ENCODE measurements at places on chromosomes 3 and 15. TPM values are rescaled to one million over a fixed set of nuclear protein-coding genes. Genes with fewer than 3 reads are reported as not detected.
A peak's percentile ranks its signal among the peaks of the same experiment; 100 is the strongest.

GRCh38 chr3:71813704-71814103 lies 28.8 kb upstream of the PROK2 start:
- DNase-seq: no peak

DNA sequence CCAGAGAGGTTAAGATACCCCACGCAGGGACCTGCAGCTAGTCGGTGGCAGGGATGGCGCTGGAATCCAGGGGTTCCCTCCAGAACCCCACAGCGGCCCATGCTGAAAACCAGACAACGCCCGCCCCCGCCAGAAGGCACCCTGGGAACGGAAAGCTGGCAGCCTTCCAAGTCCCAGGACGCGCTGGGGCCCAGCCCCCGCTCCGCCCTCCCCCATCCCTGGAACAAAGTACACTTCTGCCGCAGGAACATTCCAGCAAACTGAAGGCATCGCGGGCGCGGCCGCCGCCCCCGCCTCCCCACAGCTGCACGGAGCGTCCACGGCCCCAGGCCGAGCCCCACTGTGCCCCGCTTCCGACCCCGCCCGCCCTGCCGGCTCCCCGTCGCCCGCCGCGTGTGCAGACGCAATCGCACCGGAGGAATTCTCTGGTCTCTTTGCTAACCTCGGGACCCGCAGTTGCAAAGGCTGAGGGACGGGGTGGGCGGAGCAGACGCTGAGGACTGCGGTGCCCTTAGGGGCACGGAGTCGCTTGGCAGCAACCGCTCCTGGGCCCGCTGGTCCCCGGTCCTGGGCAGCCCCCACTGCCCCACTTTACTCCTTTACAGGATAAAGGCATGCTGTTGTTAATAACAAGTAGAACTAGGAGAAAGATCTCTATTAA lies 44.8 kb upstream of the RNU6-1 start:
- DNase-seq: peak; percentile 89

GRCh38 chr3:48560648-48561018 lies 2.9 kb downstream of the UCN2 start:
- DNase-seq: peak; percentile 63

DNA sequence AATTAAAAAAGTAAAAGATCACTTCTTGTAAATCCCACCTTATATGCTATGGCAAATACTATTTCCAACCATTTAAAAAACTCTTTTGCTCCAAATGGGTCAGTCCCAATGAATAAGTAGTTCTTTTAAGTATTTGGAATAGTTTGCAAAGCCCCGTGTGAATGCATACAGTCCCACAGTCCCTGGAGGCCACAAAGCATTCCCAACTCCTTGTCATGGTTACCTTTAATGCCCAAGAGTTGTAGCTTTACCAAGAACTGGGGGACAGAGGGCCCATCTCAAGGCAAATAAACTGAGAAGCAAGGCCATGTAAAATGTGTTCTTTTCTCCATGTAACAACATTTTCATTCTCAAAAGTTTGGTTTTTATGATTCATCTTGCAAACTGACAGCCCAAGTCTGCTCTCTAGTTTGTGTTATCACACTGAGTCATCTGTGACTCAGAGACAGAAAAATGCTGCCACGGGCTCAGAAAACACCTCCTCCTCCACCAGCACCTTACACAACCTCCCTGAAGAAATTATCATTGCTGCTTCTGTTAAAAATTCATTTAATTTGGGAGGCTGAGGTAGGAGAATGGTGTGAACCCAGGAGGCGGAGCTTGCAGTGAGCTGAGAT lies 336.2 kb downstream of the ERC2 start:
- DNase-seq: no peak

DNA sequence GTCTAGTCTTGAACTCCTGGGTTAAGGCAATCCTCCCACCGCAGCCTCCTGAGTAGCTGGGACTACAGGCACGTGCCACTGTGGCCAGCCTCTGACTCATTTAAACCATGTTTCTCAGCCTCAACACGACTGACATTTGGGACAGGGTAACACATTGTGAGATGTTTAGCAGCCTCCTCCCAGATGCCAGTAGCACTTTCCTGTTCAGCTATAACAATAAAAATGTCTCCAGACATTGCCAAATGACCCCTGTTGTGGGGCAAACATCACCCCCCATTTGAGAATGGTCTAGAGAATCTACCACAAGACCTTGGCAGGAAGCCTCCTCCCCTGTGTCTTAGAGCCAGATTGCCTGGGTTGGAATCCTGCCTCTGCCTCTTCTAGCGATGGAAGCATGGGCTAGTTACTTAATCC lies 8.4 kb downstream of the TMEM40 start:
- no peak for DNase-seq

DNA sequence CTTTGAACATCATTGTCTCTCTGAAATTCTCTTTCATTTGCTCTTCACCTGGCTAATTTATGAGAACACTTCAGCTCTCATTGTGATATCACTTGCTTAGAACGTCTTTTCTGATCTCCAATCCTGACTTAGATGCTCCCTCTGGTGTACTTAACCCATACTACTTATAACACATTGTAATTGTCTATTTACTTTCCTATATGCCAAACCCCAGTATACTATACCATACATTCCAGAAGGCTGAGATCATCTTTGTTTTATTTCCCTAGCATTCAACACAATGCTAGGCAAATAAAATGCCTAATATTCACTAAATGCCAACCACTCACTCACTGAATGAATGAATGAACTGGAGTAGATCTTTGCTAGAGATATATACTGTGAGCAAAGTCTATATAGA lies 27.0 kb upstream of the PEX5L start:
- DNase-seq: no peak

- DNase-seq: no peak
Observed at GRCh38 chr3:87317779-87318178, 41.4 kb upstream of the POU1F1 start.

DNA sequence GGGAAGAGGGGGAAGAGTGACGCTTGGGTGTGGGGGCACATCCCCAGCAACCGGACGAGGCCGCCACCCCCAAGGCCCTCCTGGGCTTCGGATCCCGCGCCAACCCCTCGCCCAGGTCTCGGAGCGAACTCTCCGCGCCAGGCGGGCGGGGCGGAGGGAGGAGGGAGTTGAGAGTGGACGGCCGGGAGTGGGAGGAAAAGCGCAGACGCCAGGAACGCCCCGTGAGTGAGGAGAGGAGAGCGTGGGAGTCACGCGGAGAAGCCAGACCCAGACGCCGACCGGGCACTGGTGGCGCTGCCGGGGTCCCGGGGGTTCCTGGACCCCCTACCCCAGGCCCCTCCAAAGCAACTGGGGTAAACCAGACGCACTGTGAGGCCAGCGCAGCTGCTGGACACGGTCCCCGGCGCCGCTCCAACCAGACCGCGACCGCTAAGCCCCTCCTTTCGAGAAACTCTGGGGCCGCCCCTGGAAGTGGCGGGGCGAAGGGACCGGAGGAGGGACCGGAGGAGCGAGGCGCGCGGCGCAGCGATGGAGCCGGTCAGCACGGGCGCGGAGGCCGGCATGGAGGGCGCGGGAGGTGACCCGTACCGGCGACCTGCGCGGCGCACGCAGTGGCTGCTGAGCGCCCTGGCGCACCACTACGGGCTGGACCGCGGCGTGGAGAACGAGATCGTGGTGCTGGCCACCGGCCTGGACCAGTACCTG lies at the start of gene EFCC1:
EFCC1 (plus strand) TSS at position 204 of the 705 bp plus-strand sequence; CDS start at position 529, 325 bp downstream.
- peak; percentile 90 for DNase-seq

DNA sequence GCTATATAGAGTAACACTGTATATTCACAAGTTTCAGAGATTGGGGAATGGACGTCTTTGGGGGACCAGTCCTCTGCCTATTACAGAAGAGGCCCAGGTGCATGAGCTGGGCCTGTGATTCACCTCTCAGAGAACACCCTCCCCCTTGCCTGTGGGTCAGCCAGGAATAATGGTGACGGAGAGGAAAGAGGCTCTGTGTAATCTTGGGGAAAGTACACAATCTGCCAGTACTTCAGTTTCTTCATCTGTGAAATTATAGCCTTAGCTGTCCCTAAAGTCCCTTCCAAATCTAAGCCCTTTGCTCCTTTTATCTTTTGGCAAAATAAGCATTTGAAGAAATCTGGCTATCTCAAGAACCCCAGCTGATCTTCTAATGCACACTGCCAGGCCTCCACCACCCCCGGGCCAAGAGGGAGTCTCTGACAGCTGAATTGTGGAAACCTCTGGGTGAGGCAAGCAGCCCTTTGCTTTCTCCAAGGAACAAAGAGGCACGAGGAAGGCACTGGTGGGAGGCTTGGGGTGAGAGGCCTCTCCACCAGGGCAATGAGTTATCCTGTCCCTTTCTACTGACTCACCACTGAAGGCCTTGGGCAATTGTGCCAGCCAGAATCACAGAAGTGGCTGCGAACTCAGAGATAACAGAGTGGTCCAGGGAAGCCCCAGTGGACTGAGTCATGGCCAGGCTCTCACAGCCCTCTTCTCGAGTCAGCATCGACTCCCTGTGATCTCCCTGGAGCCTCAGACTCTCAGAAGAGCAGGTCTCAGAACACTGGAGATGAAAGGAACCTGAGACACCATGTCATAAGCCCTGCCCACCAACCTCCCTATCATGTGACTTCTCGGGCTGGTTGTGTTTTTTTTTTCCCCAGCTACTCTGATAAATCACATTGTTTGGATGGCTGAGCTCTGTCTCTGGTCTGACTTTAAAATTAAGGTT lies 31.8 kb downstream of the CCNL1 start:
- DNase-seq: peak; percentile 66

GRCh38 chr15:52683580-52683979 lies 4.4 kb upstream of the ATOSA start:
- DNase-seq: no peak

DNA sequence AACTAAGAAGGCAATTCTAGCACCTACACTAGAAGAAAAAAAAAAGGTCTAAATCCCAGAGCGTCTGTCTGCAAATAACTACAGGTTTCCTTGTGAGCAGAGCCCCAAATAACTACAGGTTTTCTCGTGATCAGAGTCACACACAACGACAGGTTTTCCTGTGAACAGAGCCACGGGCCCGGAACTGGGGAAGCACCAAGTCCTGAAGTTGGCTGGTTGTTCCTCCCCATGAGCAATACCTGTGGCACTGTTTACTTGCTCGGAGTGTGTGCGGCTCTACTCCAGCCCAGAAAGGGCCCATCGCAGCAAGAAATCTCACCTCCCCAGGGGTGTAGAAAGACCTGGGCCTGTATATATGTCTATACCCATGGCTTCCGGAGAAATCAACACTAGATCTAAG lies 644 bp upstream of the MASP1 start:
- no peak for DNase-seq

DNA sequence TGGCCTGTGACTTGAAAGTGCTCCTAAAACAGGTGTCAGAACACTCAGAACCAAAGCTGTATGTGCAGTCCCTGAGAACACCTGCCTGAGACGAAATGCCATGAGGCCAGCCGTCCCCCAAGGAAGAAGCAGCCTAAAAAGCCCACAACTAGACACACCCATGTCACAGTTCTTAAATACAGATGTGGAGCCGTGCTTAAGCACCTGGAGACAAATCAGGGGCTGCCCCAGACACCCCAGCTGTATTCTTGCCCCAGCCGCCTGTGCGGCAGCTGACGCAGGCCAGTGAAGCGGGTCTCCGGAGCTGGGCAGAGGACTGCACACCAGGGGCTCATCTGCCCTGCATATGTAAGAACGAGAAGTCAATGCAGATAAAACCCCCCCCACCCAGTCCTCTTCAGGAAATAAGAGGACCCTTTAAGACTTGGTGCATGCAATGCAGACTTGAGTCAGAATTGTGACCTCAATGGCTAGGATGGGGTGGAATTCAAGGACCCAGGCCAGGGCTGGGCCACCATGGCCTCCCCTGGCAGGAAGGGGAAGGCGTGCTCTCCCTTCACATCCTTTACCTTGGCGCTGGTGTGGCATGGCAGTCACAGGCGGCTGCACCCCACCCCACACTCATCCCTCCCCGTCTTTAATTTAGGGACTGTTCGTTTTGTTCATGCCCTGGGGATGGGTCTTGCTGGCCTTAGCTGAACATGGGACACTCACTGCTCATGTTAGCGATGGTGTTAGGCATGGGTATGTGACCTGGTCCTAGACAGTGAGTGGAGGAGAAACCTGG lies 27.7 kb upstream of the PLXNA1 start:
- no peak for DNase-seq

DNA sequence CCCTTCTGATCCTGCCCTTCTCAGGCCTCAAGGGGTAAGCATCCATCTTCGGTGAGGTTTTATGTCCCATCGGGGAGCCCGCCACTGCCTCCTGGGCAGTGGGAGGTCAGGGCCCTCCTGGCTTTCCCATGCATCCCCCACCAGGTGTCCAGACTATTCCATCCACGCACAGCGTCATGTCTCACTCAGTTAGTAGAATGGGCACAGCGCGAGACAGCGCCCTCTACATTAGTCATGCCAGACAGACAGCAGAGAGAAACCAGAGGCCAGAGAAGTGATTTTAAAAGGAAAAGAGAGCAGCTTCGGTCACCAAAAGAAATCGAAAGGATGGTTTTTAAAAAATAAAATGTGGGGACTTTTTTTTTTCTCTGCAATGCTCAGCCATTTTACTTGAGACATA lies 49.8 kb downstream of the ZDHHC3 start:
- DNase-seq: no peak

DNA sequence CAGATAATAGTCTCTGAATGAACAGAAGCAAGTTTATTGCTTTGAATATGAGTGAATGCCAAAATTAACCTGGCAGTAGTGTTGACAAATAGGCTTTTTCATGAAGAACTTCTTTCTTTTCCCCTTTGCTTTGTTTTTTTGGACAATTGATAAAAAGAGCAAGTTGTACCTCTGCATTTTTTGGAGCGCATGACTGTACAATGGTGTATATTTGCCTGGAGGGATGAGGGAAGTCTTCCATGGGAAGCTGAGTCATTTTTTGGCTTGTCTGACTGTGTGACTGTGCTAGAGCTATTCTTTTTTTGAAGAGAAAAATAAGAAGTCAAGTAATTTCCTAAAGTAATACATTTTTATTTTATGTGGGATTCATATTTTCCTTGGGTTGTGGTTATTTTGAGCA lies 186.9 kb downstream of the KLHL25 start:
- DNase-seq: no peak

- peak; percentile 74 for DNase-seq
Observed at GRCh38 chr15:37109872-37110572, 9.7 kb upstream of the MEIS2 start.

- DNase-seq: no peak
Observed at GRCh38 chr3:184110316-184110725, 13.5 kb downstream of the HTR3E start.

DNA sequence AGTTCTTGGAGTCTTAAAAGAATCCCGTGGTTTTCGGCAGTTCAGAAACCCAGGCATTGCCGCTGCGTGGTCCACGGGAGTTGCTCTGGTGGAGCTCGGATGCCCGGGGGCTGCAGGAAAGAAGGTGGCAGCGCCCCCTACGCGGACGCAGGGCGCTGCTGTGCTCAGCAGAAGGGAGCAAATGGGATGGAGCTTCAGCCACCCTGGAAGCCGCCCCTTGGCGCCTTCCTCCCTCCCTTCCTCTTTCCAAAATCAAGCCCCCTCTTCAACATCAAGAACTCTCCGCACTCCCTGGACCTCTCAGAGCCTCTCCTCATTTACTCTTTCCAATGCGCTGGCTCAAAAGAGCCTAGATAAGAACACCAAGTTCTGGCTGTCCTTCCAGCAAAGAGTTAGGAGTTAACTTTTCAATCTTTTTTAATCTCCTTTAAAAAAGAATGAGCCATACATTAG lies 880 bp upstream of the CHRNA7 start:
- DNase-seq: peak; percentile 45

The DHFR2 gene
- 2.7 TPM for total RNA-seq

The COL6A6 gene
- 1.7 TPM for total RNA-seq

The P2RY1 gene
- 9.5 TPM for total RNA-seq

The HTR3E gene
- total RNA-seq: not detected

The CCR3 gene
- not detected for total RNA-seq

The KLHL6 gene
- total RNA-seq: 0.65 TPM

The SEMA7A gene
- total RNA-seq: 1.2 TPM

The SH2D7 gene
- total RNA-seq: not detected

Measured in Right ventricle myocardium superior (tissue), 1 donor.